ENCODE measurements at places on chromosomes 7 and 10.

- DNase-seq, result no peak
These were observed 138.7 kb upstream of the ADO start for GRCh38 chr10:62665771-62666170.

DNA sequence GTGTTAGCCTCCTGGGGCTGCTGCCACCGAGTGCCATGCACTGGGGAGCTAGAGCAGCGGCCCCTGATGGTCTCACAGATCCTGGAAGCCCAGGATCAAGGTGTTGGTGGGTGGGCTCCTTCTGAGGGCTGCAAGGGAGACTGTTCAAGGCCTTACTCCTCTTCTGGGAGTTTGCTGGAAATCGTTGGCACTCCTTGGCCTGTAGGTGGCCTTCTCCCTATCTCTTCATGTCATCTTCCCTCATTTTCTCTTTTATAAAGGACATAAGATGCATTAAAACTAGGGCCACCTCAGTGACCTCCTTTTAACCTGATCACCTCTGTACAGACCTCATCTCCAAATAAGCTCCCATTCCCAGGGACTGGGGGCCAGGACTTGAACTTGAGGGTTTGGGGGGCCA is 27.0 kb upstream of the ZNF862 start:
- peak; percentile 22 for DNase-seq

DNA sequence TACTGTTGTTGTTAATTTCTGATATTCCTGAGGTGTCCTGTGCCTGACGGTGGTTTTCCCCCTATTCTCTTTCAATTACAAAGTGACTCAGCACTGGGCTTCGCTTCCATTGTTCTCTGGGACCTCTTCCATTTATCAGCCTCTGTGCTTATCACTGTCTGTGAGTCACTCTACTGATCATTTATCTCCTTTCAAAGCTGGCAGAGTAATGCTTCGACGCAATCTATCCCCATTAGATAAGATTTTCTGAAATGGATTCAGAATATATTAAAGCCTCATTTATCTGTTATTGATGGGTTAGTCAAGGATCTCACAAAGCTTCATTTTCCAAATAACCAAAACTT is 679.2 kb downstream of the SDK1 start:
- DNase-seq, result peak; percentile 42

- DNase-seq, result peak; percentile 68
These were observed 265.1 kb downstream of the HTR7 start for GRCh38 chr10:90592638-90593302.

DNA sequence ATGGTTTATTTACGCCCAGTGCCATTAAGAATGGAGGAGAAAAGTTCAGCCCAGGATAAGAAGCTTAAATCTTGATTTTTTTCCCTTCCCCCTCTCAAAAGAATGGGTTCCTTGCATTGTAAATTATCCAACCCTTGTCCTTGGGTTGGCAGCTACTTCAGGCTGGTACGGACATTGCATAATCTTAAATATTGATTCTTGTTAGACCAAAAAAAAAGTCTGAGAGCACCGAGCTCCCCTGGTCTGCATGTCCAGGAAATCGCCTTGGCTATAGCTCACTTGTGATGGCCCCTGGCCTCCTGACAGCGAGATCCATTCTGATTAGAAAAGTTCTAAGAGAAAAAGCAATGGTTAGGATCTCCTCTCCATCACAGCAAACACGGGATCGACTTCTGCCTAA is 151.7 kb downstream of the EBF3 start:
- DNase-seq, result no peak

DNA sequence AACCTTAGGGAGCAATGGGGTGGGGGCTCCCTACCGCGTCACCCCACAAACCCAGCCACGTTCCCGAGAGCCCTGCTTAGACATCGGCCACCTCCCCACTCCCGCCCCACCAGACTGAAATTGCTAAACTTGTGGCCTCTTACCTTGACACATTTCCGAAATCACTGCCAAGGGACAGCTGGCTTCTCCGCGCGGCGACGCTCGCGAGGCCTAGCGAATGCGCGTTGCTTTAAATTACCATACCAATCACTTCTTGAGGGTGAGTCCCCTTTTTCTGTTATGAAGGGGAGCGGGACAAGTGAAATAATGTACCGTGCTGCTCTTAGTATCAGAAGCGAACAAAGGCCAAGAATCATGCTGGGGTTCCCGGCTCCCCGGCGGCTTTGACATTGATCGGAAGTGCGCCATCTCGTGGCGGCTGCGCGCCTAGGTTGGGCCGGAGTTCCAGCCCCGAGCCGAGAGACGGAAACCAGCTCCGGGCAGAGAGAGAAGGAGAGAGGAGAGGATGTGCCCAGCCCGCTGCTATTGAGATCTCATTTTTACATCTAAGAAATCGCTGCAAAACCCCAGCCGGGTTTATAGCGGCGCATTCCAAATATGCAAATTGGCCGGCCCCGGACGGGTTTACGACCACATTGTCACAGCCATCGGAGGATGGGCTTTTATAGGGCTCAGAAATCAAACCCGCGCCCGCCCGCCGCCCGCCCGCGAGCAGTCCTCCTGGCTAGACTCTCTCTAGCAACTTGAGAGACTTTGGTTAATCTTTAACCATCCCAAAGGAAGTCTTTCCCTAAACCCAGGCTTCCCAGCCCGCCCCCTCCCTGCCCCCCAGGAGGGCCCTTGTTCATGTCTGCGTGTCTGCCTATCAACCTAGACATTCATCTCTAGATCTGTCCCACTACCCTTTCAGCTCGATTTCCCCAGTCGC is 5.3 kb downstream of the HOXA11 start:
- DNase-seq, result no peak

DNA sequence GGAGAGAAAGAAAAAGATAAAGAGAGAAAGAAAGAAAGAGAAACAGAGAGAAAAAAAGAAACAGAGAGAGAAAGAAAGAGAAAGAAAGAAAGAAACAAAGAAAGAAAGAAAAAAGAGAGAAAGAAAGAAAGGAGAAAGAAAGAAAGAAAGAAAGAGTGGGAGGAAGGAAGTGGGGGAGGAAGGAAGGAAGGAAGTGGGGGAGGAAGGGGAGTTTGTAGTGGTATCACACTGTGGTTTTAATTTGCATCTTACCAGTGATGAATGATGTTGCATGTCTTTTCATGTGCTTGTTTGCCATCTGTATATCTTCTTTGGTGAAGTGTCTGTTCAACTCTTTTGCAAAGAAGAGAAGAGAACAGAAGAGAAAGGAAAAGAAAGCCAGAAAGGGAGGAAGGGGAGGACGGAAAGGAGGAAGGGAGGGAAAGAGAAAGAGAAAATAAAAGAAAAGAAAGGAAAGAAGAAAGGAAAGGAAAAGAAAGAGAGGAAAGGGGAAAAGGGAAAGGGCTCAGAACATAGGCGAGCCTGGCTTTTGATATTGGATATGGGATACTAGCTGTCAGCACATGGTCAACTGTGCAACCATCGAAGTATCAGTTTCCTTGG is 79.2 kb upstream of the FRMD4A start:
- no peak for DNase-seq

GRCh38 chr7:1074593-1075431 is 13.1 kb upstream of the GPER1 start:
- DNase-seq, result no peak

DNA sequence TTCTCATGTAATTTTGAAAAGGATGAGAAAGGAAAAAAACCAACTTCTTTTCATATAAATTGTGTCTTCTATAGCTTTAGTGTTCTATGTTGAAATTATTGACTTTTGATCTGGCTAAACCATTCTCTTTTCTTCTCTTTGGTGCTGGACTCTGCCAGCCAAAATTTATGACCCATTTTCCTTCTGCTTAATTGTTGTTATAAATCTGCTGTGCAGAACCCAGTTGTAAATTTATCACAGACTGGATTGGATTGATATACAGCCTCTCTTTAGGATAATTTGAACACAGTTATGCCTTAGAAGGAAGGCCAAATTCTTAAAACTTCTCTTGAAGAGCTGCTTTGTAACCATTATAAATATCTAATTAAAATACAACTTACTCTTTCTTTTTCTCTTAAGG is 93.8 kb downstream of the PARP12 start:
- no peak for DNase-seq
